ENCODE measurements at places on chromosomes 7 and 10.

DNA sequence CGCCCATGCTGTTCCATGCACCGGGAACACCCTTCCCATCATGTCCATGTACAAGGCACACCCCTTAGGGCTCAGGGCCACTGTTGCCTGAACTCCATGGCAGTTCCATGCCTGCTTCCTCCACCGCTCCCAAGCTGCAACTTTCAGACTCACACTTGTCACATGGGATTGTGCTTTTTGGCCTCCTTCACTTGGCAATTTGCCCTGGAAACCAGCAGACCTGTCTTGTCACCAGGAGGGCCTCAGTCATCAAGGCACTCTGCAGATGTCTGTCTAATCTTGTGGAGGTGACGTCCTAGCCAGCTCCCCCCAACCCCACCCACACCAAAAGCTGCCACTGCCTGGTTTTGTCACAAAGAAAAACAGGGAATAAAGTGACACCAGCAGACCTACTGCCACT, 47.5 kb downstream of the CARD11 start:
- no peak for DNase-seq

DNA sequence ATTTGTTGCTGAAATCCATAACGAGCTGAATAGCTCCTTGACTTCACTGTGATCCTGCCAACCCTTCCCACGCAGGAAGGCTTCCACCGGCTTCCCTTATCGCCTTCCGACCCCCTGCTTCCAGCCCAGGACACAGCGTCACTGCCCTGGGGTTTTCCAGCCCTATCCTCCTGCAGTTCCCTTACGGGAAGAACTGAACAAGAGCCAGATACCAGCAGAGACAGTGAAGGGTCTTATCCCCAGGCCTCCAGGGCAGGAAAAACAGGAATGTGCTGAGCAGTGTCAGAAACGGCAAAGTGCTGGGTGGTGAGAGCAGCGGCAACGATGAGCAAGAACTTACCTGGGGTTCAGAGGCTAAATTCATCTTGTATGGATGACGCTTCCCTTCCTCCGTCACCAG, 22.4 kb downstream of the PDLIM1 start:
- no peak for DNase-seq

DNA sequence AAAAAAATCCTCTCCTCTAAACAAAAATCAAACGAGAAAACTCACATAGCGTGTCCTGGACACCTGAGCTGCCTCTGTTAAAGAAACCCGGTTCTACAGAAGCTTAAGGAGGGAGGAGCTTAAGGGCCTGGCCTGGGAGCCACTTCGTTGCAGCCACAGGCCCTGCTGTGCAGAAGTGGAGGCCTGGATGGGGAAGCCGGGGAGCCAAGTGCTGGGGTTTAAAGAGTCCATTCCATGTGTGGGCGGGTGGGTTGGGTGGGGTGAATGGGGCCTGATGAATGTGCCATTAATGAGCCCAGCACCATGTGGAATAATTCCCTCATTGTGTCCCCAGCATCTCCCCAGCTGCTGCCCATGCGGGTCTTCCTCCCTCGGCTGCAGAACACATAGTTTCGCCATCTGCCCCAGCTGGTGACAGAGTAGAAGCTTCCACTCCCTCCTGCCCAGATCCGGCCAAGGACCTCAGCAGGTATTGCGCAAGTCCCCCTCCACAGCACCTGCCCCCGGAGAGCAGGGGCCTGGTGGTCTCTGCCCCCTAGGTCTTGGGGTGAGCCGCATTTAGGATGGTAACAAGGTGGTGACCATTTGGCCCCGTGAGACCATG, 127.8 kb upstream of the BTBD16 start:
- DNase-seq = peak; percentile 46

DNA sequence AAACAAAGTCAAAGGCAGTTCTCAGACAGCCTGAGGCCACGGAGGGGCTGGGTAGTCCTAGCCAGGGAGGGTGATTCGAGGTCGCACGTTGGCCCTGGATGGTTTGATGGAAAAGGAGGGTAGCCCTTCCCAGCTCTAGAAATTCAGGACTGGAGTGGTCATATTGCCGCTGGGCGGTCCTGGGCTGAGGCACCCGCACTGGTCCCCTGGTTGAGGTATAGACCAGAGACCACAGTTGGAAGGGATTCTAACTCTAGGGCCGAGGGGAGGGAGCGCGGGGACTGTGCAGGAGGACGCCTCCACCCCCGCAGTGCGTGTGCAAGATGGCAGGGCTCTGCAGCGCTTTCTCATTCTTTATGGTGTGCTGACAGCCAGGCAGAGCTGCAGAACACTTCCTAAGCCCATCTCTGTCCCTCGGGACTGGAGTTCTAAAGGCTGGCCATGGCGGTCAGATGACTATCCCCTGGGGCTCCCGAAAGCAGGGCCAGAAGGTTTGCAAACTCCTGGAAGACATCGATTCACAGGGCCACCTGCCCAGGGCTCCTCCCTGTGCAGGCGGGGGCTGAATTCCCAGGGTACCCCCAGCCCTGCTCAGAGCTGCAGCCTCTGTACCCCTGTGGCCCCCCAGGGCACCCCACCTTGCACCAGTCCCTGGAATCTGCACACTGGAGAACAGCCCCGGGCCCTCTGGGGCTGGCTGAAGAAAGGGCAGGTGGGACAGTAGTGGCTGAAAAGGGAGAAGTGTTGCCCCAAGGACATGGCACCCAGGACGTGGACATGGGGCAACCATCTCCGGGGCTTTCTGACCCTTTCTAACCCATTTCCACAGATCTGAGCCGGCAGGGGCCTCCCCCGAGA, 51.0 kb upstream of the ELN start:
- DNase-seq = no peak

GRCh38 chr10:33739031-33739430, 404.6 kb upstream of the NRP1 start:
- DNase-seq = no peak

GRCh38 chr10:63633677-63634487, 112.7 kb downstream of the REEP3 start:
- no peak for DNase-seq

- DNase-seq = no peak
Measured at GRCh38 chr7:82975811-82976468, 186.7 kb downstream of the PCLO start.

DNA sequence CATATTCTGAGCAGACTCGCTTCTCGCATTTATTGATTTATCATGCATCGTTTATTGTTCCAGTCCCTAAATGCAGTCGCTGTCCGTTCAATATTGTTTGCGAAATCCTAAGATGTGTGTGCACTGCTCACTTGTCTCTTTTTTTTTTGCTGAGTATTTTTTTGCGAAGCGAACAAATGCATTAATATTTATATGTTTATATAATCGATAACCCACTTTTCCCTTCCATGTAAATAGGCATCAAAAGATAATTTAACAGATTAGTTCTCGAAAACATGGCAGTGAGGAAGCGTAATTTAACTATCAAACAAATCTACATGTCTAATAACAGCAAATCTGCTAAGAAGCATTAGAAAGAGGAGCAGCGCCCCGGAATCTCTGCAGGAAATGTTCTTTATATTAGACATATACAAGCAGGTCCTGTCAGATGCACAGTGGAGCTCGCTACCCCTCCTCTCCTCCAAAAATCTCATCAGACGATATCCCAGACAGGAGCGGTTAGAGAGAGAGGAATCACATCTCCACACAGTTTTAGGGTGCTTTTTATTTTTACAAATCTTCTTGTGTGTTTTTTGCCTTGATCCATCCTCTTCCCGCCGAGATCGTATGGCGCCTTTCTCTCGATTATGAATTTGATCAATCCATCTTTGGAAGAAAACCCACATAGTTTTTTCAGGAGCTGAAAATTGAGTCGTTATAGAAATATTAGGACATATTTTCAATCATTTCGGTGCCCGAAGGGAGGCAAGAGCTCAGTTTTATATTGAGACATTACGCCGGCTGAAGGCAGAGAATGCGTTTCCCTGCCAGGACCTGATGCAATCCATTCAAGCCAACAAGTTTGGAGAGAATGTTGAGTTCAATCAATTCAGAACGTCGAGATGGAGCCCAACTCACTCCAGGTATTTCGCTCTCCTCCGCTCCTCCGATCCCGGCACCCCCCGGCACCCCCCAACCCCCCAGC, at the start of gene ARID5B:
Gene ARID5B (plus strand): TSS at position 871 of the 964 bp plus-strand sequence. CDS start 11 bp downstream, at position 882.
- no peak for DNase-seq

DNA sequence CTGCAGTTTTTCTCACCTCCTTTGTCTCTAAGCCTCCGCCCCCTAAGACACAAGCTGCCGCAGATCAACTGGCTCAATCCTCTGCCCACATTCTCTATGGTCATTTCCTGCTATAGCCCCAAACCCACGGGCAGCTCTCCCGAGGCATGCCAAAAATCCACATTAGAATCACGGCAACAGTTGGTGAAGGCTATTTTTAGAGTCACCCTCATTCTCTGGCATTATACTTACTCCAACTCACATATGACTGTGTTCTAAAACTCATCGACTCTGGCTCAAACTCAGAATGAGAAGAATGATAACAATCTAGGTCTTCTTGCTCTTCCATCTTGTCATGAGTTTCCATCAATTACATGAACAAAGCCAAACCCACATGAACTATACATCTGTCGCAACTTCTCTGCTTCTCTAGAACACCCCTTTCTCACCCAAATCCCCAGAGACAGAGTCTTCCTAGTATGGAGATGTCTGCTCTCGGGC, 10.9 kb upstream of the KIAA1549 start:
- no peak for DNase-seq

GRCh38 chr10:4819707-4820106, 6.3 kb upstream of the AKR1E2 start:
- no peak for DNase-seq

DNA sequence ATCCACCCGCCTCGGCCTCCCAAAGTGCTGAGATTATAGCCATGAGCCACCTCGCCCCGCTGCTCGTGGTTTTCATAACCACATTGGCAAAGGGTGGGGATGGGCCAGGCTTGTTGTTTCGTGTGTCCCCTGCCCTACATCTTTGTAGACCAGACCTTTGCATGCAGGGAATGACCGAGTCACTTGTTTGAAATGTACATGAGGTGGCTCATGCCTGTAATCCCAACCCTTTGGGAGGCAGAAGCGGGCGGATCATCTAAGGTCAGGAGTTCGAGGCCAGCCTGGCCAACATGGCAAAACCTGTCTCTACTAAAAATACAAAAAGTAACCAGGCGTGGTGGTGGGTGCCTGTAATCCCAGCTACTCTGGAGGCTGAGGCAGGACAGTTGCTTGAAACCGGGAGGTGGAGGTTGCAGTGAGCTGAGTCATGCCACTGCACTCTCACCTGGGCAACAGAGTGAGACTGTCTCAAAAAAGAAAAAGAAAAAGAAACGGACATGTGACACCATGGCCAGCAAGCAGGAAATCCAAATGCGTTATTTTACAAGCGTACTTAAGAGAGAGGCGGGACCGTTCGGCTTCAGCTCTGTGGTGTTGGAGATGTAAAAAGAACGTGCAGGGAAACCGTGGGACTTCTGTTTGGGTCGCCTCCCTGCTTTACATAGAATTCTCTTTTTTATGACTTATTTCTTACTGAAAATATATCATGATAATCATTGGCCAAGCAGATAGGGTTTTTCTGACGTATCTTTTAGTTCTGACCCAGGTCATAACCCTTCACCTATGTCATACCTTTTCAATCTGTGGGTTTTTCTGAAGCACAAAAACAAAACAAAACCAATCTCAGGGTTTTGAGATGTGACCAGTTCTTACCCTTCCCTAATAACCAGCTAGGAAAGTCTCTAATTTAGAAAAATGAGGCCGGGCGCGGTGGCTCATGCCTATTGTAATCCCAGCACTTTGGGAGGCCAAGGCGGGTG, 45.1 kb downstream of the WIPI2 start:
- no peak for DNase-seq

- DNase-seq = no peak
Measured at GRCh38 chr7:107404740-107405537, 64.9 kb upstream of the GPR22 start.

DNA sequence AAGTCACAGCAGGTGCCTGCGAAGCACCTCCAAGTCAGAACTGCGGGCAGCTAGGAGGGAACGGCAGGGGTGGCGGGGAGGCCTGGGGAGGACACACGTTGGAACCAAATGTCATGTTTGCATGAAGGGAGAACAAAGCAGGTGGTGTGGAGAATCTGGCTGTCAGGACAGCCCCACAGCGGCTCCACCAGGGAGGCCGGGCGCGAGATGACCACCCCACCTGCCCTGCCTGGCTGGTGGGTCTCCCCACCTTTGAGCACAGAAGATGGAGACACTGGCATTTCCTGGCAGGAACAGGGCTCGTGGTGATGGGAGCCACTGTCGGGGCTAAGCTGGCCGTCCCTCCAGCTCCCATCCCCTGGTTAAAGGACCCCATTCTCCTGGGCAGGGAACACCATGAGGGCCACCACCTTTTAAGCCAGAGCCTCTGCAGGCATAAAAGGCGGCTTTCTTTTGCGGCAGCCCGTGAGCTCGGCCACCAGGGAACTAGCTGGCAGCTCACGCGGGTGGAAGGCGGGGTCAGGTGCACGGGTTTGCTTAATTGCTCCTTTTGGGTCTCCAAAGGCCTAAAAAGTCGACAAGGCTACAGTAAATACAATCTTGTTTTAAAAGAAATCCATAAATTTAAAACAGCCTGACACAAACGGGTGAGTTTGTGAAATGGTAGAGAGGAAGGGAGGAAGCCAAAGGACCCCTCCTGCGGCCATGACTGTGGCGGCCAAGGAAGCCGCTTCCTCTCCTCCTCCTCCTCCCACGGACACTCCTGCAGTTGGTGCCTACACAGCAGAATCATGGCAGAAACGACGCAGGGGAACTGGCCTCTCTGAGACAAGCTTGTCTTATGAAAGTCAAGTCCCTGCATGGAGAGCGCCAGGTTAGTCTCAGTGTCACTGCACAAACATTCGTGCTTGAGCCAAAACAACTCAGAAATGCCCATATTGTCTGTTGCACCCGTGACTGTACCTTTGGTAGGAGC, 213.8 kb downstream of the DNAJB6 start:
- no peak for DNase-seq

- no peak for DNase-seq
Measured at GRCh38 chr7:37901236-37901827, 15.3 kb downstream of the SFRP4 start.

- no peak for DNase-seq
Measured at GRCh38 chr7:135803143-135803542, 54.5 kb upstream of the FAM180A start.

DNA sequence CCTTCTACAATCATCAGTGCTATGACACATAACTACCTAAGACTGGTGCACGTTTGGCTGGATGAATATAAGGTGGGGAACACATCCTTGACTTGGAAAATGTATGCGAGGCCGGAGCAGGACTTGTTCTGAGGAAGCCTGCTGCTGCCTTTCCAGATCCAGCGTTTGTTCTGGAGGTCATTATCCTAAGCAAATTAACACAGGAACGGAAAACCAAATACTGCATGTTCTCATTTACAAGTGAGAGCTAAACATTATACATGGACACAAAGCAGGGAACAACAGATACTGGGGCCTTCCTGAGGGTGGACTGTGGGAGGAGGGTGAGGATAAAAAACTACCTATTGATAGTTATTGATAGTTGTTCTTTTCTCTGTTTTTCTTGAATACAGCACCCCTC, 10.8 kb upstream of the GALNT11 start:
- DNase-seq = no peak

- no peak for DNase-seq
Measured at GRCh38 chr10:91726355-91726754, 71.9 kb upstream of the TNKS2 start.

DNA sequence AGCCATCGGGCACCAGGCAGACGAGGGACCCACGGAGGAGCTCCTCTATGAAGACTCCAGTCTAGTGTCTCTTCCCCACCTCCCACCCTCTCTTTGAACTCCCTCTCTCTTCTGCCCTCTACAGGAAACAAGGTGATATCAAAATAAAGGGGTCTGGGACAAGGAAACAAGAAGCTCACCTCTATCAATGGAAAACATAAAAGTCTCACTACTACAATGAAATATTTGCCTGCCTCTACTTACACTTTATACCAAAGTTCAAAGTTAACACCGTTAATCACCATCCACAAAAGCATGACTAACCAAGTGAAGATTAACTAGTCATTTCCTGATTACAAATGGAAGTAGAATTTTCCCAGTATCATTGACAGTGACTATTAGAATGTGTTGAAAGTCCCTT, 82.2 kb downstream of the PARD3 start:
- DNase-seq = no peak

Data from caudate nucleus (tissue), 63 donors.